Activated T-helper 2 cell treated with anti-CD3 and anti-CD28 coated beads, Interferon-gamma antibody, Interleukin-2, Interleukin-4, amounts not matched to agents 10 μg/mL and 5 μg/mL and 100 μg/mL, durations not matched to agents 14 hours and 24 hours and 36 hours (primary cell): ENCODE measurements at places on chromosomes 5 and 9.

DNA sequence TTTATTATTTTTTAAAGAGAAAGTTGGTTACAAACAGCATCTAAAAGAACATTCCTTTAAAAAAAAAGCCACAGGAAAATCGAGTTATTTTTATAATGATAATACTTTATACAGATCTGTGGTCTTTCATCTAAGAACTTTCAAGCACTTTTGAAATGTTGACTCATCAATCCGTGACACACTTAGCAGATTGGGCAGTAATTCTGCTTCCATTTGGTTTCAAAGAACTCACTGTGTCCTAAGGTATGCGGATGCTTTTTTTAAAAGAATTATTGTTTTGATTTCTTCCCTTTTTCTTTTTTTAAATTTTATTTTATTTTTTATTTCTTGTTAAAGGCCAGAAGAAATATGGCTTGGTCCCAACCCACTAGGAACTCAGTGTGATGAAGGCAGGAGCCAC lies 147.8 kb downstream of the AOPEP start:
- DNase-seq = no peak
- peaks cover 8% of the 10 kb centered on the region for H3K36me3 ChIP-seq
- H3K27ac ChIP-seq = no peak overlapping the region
- H3K4me3 ChIP-seq = no peak overlapping the region
- peaks cover 58% of the 10 kb centered on the region for H3K4me1 ChIP-seq
- H3K27me3 ChIP-seq = peaks cover 40% of the 10 kb centered on the region

GRCh38 chr9:6272229-6272598 lies 56.0 kb upstream of the TPD52L3 start:
- no peak for DNase-seq
- H3K27ac ChIP-seq = no peak overlapping the region

- H3K4me1 ChIP-seq = peaks cover 26% of the 10 kb centered on the region
- H3K27ac ChIP-seq = no peak overlapping the region
- no peak overlapping the region for H3K4me3 ChIP-seq
- H3K27me3 ChIP-seq = no peaks in the 10 kb centered on the region
Observed at GRCh38 chr5:73692166-73692640, 66.2 kb downstream of the ARHGEF28 start.

DNA sequence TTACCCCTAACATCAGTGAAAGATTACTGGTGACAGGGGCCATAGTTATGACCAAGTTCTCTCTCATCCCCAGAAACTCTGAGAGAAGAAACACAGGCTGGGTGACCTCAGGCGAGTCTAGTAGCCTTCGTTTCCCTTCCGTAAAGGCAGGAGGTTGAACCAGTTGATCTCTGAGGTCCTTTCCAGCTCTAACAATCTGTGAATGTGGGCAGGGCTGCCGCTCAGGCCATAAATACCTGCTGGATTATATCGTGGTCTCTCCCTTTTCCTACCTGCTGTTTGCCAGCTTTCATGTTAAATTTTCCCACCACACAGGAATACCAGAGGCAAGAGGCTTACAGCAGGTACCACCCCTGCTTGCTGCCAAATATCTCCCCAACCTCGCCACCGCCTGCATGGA lies 357.5 kb downstream of the SH3GL2 start:
- no peaks in the 10 kb centered on the region for H3K27me3 ChIP-seq
- H3K4me3 ChIP-seq = no peak overlapping the region
- H3K27ac ChIP-seq = no peak overlapping the region
- no peaks in the 10 kb centered on the region for H3K4me1 ChIP-seq
- DNase-seq = no peak

GRCh38 chr5:176832162-176832561 lies 21.8 kb downstream of the UNC5A start:
- no peaks in the 10 kb centered on the region for H3K27me3 ChIP-seq
- H3K27ac ChIP-seq = no peak overlapping the region
- H3K36me3 ChIP-seq = no peaks in the 10 kb centered on the region
- no peak overlapping the region for H3K4me3 ChIP-seq
- H3K4me1 ChIP-seq = no peaks in the 10 kb centered on the region

DNA sequence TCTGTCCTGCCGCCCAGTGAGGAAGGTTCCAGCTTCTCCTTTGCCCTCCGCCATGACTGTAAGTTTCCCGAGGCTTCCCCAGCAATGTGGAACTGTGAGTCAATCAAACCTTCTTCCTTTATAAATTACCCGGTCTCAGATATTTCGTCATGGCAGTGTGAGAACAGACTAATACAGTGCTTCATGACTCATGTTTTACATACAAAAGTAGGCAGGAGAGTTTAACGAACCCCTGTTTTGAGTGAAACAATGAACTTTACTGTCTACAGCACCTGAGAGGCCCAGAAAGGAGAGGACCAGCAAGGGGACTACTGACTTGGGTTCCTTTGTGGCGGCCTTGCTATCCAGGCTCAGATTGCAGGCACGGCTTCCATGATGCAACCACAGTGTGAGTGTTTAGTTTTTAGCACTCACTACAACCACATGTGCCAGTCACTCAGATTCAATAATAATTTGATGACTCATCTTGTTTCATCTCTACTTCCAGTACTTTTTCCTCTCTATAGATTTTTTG lies 139.1 kb upstream of the CLINT1 start:
- peaks cover 34% of the 10 kb centered on the region for H3K27me3 ChIP-seq
- H3K4me1 ChIP-seq = peaks cover 14% of the 10 kb centered on the region
- H3K27ac ChIP-seq = no peak overlapping the region
- H3K4me3 ChIP-seq = no peak overlapping the region
- DNase-seq = no peak

- no peak overlapping the region for H3K27ac ChIP-seq
- no peaks in the 10 kb centered on the region for H3K27me3 ChIP-seq
- no peaks in the 10 kb centered on the region for H3K36me3 ChIP-seq
- no peak for DNase-seq
- no peaks in the 10 kb centered on the region for H3K4me1 ChIP-seq
Observed at GRCh38 chr5:141135718-141136266, 786 bp downstream of the PCDHB5 start.

DNA sequence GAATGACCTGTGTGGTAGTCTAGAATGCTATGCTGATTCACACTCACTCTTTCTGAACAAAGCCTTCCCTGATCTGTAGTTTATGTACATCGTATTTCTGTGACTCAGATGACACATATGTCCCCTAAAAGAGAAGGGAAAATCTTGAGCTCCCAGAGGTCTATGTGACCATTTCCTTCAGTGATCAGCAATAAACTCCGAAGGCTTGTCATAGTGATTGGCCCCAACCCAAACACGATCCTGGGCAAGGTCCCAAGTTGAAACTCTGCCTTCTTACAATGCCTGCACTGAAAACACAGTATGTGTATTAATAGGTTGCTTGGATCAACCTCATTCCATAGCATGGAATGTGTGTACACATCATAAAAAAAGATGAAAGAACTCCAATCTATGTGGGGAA lies 685.8 kb downstream of the MAT2B start:
- H3K27ac ChIP-seq = no peak overlapping the region
- H3K4me3 ChIP-seq = no peak overlapping the region
- H3K4me1 ChIP-seq = no peaks in the 10 kb centered on the region
- H3K36me3 ChIP-seq = no peaks in the 10 kb centered on the region
- no peak for DNase-seq
- H3K27me3 ChIP-seq = no peaks in the 10 kb centered on the region

DNA sequence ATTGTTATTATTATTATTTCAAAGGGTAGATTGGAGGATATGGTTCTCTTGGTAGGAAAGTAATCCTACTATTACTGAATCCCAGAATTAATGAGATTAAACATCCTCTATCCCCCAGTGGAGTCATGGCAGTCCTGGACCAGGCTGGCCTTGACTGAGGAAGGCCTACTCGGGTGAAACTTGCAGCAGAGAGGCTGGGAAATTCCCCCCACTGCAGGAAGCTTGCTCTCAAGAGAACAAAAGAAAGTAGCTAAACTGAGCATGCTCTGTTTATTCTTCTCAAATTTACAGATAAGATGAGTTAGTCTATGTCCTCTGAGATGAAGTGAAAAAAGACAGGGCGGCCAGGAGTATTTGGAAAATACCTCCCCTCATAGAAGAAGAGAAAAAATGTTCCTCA lies 233.9 kb upstream of the RPS23 start:
- no peaks in the 10 kb centered on the region for H3K4me1 ChIP-seq
- no peak overlapping the region for H3K27ac ChIP-seq
- H3K4me3 ChIP-seq = no peak overlapping the region
- H3K36me3 ChIP-seq = no peaks in the 10 kb centered on the region
- no peak for DNase-seq
